ENCODE measurements at places on chromosomes 5 and 9. TPM values are rescaled to one million over a fixed set of nuclear protein-coding genes. Genes with fewer than 3 reads are reported as not detected.

- DNase-seq = peak; percentile 29
Observed at GRCh38 chr5:17186256-17186655, 31.2 kb upstream of the BASP1 start.

- DNase-seq = no peak
Observed at GRCh38 chr5:102663749-102664530, 91.2 kb upstream of the PAM start.

- DNase-seq = no peak
Observed at GRCh38 chr9:126343271-126343700, 16.7 kb downstream of the MVB12B start.

GRCh38 chr5:178117923-178118701, 4.8 kb downstream of the N4BP3 start:
- DNase-seq = no peak

The IGFBPL1 gene
- total RNA-seq = 28.8 TPM

- DNase-seq = no peak
Observed at GRCh38 chr5:117675646-117676045, 1101.0 kb upstream of the SEMA6A start.

The ARHGEF28 gene
- 3.9 TPM for total RNA-seq

The CAVIN4 gene
- 3.5 TPM for total RNA-seq

- DNase-seq = no peak
Observed at GRCh38 chr9:15498246-15498995, 12.3 kb downstream of the PSIP1 start.

GRCh38 chr5:127838661-127839060, 135.5 kb downstream of the CCDC192 start:
- DNase-seq = peak; percentile 67

DNA sequence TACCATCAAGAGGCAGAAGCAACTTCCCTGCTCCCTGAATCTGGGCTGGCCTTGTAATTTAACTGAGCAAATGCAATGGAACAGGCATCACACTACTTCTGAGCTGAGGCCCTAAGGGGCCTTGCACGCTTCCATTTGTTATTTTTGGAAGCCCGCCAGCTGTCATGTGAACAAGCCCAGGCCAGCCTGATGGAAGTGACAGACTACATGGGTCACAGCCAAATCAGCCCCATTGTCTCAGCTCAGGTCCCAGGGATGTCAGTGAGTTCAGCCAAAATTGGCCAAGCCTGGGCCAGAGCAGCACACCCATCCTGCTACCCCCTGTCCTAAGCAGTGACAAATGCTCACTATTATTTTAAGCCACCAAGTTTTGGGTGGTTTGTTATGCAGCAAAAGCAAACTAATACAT, 72.8 kb downstream of the PRRT1B start:
- DNase-seq = peak; percentile 32

Data from Daoy (cell line).